ENCODE measurements at places on chromosomes 5 and 9.

DNA sequence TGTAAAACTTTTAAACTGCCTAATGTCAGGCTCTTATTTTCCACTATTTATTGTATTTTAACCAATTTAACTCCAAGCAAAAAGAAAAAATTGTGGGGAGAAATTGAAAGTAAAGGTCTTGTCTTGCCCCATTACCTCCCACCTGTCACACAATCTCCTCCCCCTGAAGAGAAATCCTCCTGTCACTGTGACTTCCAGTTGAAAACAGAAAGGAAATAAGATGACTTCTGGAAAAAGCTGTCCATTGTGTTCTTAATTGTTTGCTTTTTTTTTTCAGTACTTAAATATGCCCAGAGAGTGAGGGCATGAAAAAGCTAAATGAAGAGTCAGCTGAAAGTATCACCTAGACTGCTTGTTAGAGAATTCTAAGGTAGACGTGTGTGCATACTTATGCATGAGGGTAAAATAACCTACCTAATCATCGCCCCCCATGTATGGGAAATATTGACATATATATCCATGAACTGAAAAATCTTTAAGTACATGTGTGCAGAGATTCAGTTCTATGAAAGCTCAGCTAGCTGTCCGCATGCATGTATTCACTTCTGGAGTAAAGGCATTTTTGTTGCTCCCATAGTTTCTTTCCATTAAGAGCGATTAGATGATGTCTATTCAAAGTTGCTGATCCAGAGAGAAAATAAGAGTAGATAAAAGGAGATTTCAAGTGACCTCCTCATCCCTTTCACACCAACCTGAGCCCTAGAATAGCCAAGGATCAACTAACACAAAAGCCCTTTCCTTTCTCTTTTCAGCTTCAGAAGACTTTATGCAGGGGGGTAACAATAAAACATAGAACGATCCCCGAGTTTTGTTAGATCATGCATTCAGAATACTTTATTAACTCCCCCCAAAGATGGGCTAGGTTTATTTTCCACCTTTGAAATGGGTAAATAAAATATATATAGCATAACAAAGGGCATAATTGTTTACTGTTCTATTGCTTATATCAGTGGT, 5.3 kb downstream of the NR2F1-AS1 start:
- no peak for DNase-seq

DNA sequence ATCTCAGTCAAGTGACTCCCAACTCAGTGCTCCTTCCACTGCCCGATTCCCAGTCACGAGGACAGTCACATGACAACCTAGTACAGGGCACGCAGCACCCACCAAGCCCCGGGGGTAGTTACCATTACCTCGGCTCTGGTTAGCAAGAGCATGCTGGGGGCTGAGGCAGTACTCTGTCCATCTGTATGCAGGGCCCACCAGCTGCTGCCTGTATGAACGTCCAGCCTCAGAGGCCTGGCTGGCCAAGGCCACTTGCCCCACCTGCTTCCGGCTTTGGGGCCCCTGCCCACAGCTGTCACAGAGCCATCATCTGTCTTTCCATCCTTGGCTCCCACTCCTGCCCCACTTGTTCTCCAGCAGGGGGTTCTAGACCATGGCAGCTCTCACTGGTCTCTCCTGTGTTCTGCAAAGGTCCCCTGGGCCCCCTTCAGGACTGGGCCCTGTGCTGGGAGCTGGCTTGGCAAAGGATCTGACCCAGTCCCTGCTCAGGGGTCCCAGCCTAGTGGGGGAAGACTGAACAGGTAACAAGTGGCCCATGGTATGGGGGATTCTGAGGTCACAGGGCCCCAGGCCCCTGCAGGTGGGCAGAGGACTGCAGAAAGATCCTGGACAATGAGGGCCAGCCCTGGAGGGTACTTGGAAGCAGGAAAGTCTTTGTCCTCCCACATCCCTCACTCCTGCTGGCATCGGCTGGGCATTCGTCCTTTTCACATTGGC, 3.3 kb downstream of the RPL35 start:
- no peak for DNase-seq

DNA sequence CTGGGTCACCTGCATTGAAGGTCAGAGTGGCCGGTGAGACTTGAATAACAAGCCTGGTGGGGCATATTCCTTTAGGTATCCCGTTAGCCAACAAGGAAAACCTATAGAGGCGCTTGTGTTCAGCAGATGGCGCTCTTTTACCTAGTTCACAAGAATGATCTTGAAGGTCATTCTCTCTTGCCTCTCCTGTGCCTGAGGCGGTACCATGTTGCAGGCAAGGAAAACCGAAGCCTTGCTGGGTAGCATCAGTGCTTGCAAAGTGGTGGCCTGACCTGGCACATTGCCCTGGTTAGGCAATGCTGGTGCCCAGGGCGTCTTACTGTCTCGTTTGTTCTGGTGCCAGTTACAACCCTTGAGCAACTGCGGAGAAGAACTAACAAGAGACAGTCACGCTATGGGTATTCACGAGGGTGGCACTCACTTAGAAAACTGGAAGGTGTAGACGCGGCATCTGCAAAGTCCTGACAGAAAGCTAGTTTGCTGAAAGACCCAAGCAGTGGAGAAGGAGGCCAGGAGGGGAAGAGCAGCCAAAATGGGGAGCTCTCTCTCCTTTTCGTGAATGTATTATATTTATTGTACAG, 56.7 kb downstream of the AOPEP start:
- peak; percentile 84 for DNase-seq

DNA sequence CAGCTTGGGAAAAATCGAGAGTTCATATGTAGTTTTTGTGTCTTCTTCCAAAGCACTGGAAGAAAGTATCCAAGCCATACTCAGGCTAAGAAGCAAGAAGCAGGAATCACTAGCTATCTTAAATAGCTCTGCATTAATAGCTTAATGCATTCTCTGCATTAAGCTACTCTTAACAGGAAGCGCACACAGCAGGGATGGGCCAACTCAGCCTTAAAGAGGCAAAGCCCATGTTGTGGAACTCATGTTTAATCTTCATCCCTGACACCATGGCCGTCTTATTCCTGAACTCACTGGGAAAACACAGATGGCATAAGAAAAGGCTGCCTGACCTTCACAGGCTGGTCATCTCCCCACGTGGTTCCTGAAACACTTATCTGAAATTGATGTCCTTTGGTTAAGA, 18.7 kb upstream of the ICE1 start:
- no peak for DNase-seq

- no peak for DNase-seq
Measured at GRCh38 chr5:177610131-177610769, 10.3 kb downstream of the B4GALT7 start.

DNA sequence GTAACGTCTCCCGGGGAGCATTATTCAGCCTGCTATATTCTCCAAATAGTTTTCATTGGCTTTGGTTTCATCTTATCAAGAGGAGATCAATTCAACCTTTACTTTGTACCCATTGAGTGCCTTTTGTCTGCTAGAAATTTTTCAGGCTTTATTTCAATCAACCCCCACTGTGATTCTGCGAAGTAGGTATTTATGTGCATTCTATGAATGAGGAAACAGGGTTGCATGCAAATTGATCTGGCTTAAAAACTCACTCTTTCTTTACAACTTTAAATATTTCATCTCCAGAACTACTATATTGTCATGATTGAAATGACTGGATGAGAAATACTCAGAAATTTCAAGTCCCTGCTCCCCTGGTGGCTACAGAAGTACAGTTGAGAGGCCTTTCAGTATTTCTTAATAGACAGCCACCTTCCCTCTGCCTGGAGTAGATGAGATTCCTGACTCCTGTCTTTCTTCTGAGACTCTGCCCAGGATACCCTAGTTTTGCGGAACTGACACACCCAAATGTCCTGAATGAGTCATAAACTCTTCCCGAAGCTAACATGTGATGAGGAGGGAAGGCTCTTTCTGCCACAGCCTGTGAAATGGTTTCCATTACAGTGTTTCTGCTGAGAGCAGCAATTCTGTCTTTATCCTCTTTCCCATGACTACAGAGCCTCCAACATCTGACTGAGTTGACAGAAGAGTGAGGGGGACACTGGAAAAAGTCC, 52.6 kb upstream of the TNC start:
- DNase-seq = peak; percentile 71

DNA sequence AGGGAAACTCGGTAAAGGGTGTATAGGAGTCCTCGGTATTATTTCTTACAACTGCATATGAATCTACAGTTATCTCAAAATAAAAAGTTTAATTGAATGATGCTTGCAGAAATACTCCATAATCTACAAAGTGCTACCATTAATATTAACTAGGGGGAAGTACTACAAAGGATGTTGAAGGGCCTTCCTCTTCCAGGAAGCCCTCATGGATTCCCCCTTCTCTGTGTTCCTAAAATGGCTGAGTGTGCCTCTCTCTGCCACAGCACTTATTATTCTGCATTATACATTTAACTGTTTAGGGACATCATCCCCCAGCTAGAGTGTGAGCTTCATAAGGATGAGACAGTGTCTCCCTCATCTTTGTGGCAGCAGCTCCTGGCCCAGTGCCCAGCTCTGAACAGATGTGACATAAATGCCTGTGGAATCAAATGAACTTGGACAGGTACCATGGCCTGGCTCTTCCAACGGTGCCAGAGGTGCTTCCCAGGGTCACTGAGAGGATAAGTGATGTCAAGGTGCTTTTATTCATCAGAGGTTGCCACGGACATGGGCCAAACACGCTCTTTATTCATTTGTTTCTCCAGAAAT, 99.5 kb downstream of the PAX5 start:
- no peak for DNase-seq

- DNase-seq = no peak
Measured at GRCh38 chr9:133768371-133768858, 30.3 kb upstream of the SARDH start.

DNA sequence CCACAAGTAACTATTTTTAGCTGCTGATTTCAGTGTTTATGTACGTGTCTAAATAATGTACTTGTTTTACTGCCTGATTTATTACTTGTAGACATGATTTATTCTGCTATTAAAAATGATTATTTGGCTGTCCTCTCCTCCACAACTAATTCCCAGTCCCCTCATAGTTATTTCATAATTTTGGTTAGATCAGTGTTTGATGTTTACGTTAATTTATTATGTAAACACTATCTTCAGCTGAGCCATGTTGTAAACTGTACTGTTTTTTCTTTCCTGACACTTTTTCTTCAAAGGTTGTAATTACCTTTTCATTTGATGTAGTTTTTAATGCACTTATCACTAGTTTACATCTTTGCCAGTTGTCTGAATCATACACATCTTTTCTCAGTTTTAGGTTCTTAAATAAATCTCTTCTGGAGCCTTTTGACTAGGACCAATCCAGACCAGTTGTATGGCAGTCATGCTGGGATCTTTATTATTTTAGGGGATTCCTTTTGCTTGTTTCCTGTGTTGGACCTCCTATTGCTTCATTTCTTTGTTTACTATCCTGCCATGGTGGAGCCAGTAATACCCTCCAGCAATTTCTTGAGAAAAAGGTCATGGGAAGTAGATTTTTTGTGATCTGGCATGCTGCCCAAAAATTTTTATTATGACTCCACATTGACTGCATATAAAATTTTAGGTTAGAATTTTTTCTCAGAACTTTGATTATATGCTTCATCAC, 16.1 kb downstream of the AP3S1 start:
- DNase-seq = no peak

DNA sequence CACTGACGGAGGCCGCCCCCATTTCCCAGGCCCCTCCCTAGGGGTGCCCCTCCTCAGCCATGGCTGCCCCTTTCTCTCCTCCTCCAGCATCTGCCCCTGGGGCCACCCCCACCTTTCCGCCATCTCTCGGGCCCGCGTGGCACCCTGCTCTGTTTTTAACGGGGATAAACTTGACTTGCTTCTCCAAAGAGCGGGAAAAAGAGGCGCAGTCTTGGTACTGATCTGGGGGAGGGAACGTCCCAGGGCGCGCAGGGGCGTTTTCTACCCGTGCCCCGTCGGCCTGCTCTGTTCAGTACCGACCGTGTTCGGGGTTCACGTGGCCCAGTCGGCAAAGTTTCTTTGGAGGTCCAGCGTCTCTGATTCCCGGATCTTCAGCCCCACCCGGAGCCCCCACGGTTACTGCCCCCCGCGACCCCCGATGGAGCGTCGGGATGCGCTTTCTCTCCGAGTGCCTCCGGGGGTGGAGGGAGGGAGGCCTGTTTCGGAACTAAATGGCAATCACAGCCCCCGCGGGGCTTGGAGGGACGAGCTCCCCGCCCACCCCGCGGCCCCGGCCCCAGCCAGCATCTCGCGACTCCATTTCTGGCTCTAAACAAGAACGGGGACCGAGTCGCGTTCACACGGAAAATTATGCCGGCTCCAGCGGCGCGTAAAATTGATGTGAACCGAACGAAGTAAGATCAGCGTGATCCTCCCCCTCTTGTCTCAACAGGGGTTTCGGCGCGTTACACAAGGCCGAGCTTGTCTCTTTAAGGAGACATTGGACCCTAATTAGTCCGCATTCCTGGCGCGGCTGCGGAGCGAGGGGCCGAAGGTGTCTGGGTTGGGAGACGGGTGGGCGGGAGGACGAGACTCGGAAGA, 1.1 kb upstream of the TLE4 start:
- DNase-seq = peak; percentile 82

- DNase-seq = no peak
Measured at GRCh38 chr5:125685771-125686170, 737.4 kb upstream of the GRAMD2B start.

Measured in H54 (cell line).